ENCODE measurements at places on chromosomes 7 and 10.

DNA sequence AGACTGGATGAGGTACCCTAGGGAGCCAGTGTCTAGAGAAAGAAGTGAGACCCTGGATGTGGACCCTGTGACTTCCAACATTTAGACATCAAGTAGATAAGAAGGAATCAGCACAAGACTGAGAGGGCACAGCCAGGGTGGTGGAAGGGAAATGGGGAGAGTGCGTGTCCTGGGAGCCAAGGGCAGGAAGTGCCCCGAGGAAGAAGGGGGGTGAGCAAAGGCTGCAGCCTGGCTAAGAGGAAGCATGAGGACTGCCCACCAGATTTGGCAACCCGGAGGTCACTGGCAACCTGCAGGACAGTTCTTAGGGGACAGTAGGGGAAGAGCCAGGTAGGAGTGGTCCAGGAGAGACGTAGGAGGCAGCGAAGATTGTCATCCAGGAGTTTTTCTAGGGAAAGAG lies 14.8 kb downstream of the COL13A1 start:
- no peak for DNase-seq

DNA sequence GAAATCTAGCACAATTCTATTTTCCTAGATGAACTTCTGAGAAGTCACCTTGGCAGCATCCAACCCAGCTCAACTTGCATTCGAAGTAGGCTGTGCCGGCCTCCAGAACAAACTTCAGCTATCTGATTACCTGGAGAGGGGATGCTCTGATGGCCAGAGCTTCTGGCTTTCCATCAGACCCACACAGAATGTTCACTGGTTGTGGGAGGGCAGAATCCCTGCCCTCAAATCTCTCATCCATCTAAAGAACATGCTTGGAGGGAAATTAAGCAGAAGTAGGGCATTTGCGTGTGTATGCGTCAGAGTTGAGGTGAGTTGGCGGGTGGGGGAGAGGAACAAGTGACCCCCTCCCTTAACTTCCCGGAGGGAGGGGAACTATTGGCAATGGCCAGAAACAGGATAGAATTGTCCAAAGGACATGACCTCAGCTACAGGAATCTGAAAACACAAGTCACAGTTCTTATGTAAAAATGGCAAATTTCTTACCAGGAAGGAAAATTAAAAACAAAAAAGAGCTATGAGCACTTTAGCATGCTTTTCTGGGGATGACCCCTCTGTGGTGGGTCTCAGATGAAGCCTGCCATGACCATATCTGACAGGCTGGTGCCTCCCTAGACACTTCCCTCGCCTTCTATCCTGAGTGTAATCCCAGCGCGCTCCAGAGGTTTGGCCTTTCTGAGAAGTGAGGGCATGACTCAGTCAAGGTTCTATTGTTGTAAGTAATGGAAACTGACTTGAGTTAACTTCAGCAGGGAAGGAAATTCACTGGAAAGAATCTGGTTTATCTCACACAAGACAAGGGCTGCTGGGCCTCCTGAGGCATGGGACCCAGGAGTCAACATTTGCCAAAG lies 278.8 kb downstream of the RPS24 start:
- peak; percentile 86 for DNase-seq

DNA sequence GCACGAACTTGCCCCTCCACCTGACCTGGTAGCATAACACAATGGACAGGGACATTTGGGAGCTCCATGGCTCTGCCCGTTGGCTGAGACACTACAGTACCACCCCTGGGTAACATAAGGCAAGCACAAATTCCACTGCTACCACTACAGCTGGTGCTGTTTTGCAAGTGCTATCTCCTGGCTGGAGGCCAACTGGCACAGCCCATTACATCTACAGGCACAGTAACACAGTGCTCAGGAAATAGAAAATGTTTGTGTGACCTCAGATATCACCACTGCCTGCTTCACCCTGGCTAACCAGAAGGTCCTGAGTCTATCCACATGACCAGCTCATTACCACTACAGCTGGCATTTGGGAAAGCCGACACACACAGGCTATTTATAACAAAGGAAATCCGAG lies 631.1 kb upstream of the MBL2 start:
- DNase-seq, result peak; percentile 20

- DNase-seq, result no peak
Measured at GRCh38 chr7:69864822-69865221, 266.5 kb downstream of the AUTS2 start.

DNA sequence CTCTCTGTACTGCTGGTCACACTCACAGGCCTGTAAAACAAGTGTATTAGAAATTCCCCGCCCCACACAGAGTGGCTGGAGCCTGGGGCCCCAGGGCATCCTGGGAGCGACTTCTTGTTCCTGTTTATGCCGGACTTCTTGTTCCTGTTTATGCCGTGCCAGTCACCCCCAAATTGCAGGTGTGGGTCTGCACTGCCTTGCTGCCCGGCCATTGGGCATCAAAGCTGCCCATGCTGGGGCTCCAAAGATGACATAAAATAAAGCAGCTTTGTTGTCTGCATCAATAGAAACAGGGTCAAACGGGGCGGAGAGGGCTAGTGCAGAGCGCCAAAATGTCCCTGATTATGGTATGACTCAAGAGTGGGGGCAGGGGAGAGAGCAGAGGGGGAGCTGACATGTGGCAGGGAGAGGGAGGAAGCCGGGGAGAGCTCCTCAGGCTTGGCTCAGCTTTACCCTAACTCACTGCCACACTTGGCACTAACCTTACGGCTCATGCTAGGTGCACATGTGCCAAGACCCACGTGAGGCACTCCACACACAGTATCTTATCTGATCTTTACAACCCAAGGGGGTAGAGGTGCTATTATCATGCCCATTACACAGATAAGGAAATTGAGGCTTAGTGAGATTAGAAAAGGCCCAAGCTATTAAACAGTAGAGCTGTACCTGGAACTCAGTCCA lies 98.4 kb downstream of the PIP4K2A start:
- no peak for DNase-seq

- DNase-seq, result no peak
Measured at GRCh38 chr10:78717200-78717599, 351.6 kb upstream of the ZMIZ1 start.

GRCh38 chr7:150380463-150380862 lies 1.3 kb downstream of the ZNF775 start:
- DNase-seq, result no peak

DNA sequence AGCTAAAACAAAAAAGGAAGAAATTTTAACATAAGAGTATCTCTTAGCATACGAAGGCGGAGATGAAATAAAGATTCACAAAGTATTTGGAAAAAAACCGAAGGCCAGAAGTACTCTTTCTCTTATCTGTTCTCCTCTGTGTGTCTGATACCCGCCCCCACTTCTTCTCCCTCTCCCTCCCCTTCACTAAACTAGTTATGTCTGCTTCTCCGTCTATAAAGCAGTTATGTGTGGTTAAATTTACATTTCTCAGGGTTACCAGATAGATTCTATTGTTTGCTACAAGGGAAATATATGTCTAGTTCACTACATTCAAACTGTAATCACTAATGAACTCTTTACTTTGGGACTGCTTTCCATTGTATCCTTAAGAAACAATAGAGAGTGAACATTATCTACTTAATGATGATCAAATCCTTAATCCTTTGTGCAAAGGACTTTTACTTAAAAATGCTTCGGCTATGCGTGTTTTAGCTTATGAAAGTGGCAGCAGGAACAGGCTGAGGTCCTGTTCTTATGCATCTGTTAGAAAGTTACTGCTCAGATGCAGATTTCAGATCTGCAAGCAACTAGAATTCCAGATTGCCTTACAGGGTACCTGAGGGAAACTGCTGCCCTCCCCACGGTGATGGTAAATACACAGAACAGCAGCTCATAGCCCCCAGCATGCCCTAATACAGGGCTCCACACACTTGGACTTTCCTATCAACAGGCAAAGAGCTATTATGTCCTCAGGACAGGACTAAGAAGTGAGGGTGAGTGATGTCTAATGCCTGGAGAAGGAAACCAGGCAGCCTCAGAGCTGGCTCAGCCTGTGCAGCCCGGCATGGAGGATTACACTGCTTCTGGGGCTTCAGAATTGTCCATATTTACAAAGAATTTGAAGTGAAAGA lies 273.3 kb downstream of the FZD1 start:
- DNase-seq, result peak; percentile 28

DNA sequence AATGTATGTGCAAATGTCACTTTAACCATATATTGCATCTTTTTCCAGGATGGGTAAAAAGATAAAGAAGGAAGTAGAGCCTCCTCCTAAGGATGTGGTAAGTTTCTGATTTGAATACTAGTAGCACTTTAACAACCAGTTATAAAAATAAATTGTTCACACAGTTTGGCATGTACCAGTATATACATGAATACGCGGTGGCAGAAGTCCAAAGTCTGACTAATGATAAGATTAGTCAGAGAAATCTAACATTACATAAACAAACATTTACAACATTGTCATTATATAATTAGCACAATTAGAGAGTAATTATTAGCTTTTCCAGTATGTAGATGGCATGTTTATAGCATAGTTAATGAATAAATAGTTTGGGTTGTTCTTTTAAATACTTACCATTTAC lies 4.1 kb downstream of the ARMC3 start:
- peak; percentile 47 for DNase-seq

GRCh38 chr7:106365252-106366005 lies 80.6 kb upstream of the NAMPT start:
- DNase-seq, result no peak

GRCh38 chr7:108570146-108570755 lies 577 bp downstream of the DNAJB9 start:
- DNase-seq, result peak; percentile 47

- no peak for DNase-seq
Measured at GRCh38 chr10:72267381-72267780, 6.3 kb upstream of the DDIT4 start.

DNA sequence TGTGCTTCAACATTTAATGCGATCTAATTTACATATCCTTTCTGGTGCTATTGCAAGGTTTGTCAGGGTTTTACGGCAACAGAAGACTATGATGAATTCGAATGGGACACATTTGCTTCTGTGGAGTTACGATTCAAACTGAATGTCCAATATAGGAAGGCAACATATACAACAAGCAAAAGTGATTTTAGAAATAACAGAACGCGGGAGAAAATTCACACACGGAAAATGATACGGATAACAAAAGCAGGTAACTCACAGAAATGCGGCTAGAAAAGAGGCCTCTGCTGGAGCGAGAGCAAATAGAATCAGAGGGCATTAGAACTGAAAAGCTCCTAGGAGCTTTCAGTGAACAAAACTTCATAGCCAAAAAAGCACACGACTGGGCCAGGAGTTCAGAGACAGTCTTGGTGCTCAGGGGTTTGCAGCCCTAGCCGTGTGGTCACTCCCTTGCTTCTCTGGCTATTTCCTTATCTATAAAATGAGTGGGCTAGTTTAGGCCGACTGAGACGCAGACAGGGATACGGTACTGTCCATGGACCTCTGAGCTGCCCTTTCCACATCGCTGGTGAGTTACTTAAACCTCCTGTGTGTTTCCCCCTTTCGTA lies 557 bp upstream of the TAX1BP1 start:
- no peak for DNase-seq

- no peak for DNase-seq
Measured at GRCh38 chr10:60863796-60864195, 80.2 kb downstream of the RHOBTB1 start.

GRCh38 chr7:143305423-143306070 lies 10.4 kb upstream of the CLCN1 start:
- DNase-seq, result peak; percentile 48

DNA sequence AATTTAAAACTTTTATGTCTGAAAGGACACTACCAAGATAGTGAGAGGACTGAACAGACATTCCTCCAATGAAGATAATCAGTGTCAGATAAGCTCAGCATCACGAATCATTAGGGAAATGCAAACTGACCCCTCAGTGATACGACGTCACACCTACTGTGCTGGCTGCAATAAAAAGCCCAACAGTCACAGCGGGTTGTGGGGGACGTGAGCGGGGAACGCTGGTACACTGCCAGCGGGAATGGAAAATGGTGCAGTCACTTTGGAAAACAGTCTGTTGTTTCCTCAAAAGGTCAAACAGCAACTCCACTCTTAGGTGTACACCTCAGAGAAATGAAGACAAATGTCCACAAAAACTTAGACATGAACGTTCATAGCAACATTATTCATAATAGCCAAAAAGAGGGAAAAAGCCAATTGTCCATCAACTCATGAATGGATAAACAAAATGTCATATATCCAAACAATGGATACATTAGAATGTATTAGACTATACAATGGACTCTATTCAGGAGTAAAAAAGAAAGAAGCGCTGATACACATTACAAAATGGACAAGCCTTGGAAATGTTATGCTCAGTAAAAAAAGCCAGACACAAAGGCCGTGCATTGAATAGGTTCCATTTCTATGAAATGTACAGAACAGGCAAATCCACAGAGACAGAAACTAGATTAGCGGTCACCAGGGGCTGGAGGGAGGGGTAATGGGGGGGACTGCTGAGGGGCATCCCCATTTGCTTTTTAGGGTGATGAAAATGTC lies 2.4 kb upstream of the ECHS1 start:
- no peak for DNase-seq

- DNase-seq, result no peak
Measured at GRCh38 chr7:32037650-32038198, 32.5 kb downstream of the PDE1C start.

GRCh38 chr10:28556142-28556541 lies 23.2 kb downstream of the WAC start:
- no peak for DNase-seq

- DNase-seq, result no peak
Measured at GRCh38 chr10:5538446-5538845, 13.7 kb downstream of the CALML3 start.

DNA sequence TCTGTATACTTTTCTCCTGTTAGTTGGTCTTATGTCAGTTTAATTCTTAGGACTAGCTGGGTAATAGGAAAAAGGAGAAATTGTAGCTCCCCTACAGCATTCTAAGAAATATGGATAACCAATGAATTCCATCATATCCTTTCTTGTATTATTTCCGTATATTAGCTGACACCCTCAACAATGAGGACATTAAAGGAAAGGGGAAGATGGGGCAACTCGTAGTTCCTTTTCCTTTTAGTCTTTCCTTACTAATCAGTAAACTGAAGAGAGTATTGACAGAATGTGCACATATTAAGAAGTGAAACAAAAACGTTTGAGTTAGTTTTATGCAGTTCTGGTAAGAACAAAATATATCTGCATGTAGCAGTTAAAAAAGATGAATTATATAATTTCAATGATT lies 35.1 kb upstream of the C10orf67 start:
- no peak for DNase-seq

- DNase-seq, result peak; percentile 65
Measured at GRCh38 chr7:73941836-73942551, 81.0 kb downstream of the TMEM270 start.

- peak; percentile 36 for DNase-seq
Measured at GRCh38 chr10:15137636-15138035, 30.9 kb downstream of the NMT2 start.

- no peak for DNase-seq
Measured at GRCh38 chr7:94170836-94171235, 166.7 kb upstream of the BET1 start.

- DNase-seq, result no peak
Measured at GRCh38 chr7:152883858-152884257, 124.3 kb downstream of the ACTR3B start.

- DNase-seq, result peak; percentile 70
Measured at GRCh38 chr7:151168003-151168786, 701 bp upstream of the GBX1 start.

- no peak for DNase-seq
Measured at GRCh38 chr10:76150876-76151288, 719.5 kb downstream of the LRMDA start.

- DNase-seq, result no peak
Measured at GRCh38 chr10:101464599-101464998, 110.6 kb downstream of the BTRC start.

All from cardiac muscle cell (in vitro differentiated cells and primary cell).